Spleen (tissue), 13 donors: ENCODE measurements at places on chromosomes 7 and 10.
A peak's percentile ranks its signal among the peaks of the same experiment; 100 is the strongest.

DNA sequence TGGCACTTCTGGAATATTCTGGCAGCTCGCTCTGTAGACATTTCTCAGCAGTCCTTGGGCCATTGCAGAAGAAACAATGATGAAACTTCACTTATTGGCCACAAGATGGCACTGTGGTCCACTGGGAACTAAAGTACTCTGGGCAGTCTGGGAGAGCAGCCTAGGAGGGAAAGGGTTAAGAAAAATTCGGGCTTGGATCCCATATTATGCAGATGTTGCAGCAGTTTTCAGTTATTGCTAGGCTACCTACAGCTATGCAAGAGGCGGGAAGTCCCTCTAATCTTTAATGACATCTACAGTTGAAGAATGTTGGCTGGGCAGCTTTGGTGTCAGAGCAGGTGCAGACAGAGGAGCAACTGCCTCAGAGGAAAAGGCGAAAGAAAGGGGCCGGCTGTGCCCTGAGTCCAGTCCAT is 201.7 kb upstream of the PRSS58 start:
- H3K27ac ChIP-seq: no peak overlapping the region
- no peaks in the 10 kb centered on the region for H3K36me3 ChIP-seq
- DNase-seq: no peak

GRCh38 chr10:104867966-104868598 is 227.0 kb downstream of the SORCS3 start:
- no peak overlapping the region for H3K27ac ChIP-seq
- H3K4me3 ChIP-seq: no peak overlapping the region
- H3K36me3 ChIP-seq: no peaks in the 10 kb centered on the region
- no peak for DNase-seq
- H3K27me3 ChIP-seq: no peaks in the 10 kb centered on the region

- no peak overlapping the region for H3K27ac ChIP-seq
- H3K36me3 ChIP-seq: no peaks in the 10 kb centered on the region
- no peak for DNase-seq
- no peaks in the 10 kb centered on the region for H3K27me3 ChIP-seq
- no peak overlapping the region for H3K4me3 ChIP-seq
Observed at GRCh38 chr10:52836816-52837215, 64.2 kb upstream of the MBL2 start.

DNA sequence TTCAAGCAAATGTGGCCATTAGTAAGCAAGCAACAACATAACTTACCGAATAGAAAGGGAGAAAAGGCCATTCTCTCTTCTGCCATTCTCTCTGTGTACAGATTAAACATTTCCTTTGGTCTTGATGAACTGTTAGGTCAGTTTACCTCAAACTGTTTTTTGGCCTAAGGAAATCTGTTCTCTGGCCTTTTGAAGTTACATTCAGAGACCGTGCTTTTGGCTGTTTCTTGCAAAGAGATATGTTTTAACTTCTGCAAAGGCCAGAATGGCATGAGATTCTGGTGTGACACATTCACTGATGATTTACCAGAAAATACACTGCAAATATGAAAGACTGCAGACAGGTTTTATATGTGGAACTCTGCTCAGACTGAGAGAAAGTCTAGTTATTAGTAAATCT is 22.2 kb downstream of the AHR start:
- no peak for DNase-seq
- H3K27me3 ChIP-seq: no peaks in the 10 kb centered on the region
- H3K4me3 ChIP-seq: no peak overlapping the region
- peaks cover 11% of the 10 kb centered on the region for H3K36me3 ChIP-seq

DNA sequence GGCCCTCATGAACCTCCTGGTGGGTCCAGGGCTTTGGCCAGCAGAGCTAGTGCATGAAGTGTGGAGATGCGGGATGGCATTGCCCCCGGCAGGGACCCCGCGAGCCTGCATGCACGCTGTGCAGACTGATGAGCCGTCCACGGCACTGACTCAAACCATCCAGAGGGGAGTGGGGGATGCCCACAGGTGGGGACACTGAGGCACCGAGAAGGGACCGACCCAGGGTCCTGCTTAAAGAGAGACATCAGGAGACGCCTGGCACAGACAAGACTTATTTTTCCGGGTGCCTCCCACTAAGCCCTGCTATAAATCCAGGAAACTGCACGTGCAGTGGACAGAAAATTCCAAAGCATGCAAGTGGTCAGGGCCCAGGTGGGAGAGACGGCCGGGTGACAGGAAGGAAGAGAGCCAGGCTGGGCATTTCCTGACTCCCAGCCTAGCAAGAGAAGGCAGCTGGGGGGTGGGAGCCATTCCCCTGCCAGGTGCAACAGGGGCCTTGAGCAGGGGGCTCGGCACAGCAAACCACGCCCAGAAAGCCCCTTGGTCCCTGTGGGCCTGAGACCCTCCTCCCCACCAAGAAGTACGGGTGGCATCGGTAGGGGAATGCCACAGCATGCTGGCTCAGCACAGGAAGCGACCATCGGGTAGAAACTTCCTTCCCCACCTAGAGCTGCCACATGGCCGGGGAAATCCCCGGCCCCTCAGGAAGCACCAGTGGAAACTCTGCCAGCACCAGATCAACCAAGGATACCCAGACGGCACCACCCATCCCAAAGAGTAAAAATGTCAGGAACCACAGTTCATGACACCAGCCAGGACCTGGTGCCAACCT is 91.5 kb downstream of the FOXL3 start:
- peaks cover 14% of the 10 kb centered on the region for H3K4me1 ChIP-seq
- H3K4me3 ChIP-seq: no peak overlapping the region
- H3K27ac ChIP-seq: no peak overlapping the region
- peaks cover 23% of the 10 kb centered on the region for H3K27me3 ChIP-seq
- DNase-seq: peak; percentile 77
- no peaks in the 10 kb centered on the region for H3K36me3 ChIP-seq

DNA sequence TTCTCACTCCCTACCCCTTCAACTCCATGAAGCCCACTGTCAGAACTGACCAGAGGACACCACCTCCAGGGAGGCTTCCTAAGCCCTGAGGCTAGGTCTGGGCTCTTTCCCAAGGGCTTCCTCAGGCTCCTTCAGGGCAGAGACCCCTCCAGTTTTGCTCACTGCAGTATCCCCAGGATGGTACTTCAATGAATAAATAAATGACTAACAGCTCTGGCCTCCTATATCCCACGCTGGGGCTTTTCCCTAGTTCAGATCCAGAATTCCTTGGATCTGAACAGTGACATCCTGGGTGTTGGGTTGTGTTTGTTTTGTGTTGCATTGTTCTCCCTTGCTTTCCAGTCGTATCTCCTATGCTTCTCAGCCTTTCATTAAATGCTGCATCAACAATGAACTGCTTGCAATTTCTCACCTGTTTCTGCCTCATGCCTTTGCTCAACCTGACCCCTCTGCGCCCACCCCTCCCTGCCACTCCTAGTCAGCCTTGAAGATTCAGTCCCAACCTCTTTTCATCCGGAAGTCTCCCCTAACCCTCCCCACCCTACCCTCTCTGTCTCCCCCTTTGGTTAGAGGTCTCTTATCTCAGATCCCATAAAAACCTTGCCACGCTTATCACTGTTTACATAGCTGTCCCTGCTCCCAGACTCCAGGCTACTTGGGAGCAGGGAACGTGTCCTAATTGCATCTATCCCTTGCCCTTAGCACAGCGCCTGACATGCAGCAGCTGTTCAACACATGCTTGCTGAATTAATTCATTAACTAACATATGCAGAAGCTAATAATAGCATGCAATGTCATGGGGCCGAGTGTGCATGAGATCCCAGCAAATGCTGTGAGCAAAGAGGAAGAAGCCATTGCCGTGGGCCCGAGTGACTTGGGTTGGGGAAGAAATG is 41.7 kb downstream of the PPP1R3C start:
- no peak overlapping the region for H3K4me3 ChIP-seq
- H3K4me1 ChIP-seq: peaks cover 31% of the 10 kb centered on the region
- H3K27me3 ChIP-seq: no peaks in the 10 kb centered on the region
- H3K36me3 ChIP-seq: no peaks in the 10 kb centered on the region

- H3K4me3 ChIP-seq: no peak overlapping the region
- no peaks in the 10 kb centered on the region for H3K36me3 ChIP-seq
Observed at GRCh38 chr10:86390337-86391120, 23.9 kb upstream of the GRID1 start.

GRCh38 chr10:110006358-110007160 is 1.2 kb upstream of the ADD3 start:
- H3K27ac ChIP-seq: peak overlapping the region; percentile 93
- H3K4me3 ChIP-seq: peak overlapping the region; percentile 70
- H3K4me1 ChIP-seq: peaks cover 62% of the 10 kb centered on the region
- H3K36me3 ChIP-seq: no peaks in the 10 kb centered on the region
- DNase-seq: no peak

DNA sequence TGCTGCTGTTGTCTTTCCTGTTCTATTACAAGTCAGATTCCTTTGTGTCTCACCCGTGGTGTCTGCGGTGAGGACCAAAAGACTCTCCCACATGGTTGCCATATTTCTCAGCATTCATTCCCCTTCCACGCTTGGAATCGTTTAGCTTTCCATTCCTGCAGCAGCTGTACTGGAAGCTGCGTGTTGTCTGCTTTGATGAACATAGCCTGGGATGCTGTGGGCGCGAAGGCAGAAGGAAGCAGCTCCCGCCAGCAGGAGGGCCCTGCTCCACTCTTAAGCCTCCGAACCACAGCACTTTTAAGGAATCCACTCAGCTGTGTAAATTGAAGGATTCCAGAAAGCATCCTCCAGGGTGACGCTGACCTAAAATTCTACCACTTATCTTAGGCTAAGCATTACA is 303.6 kb upstream of the PITRM1 start:
- H3K27ac ChIP-seq: no peak overlapping the region
- H3K27me3 ChIP-seq: no peaks in the 10 kb centered on the region
- no peak for DNase-seq
- H3K4me3 ChIP-seq: no peak overlapping the region
- H3K36me3 ChIP-seq: no peaks in the 10 kb centered on the region
- H3K4me1 ChIP-seq: peaks cover 24% of the 10 kb centered on the region

GRCh38 chr10:34954142-34954541 is 136.0 kb downstream of the CUL2 start:
- H3K27me3 ChIP-seq: no peaks in the 10 kb centered on the region
- H3K4me3 ChIP-seq: no peak overlapping the region
- no peaks in the 10 kb centered on the region for H3K4me1 ChIP-seq
- H3K27ac ChIP-seq: no peak overlapping the region
- no peak for DNase-seq
